ENCODE measurements at places on chromosomes 2 and 18.

- DNase-seq, result no peak
Measured at GRCh38 chr2:60518567-60518966, 34.9 kb downstream of the BCL11A start.

DNA sequence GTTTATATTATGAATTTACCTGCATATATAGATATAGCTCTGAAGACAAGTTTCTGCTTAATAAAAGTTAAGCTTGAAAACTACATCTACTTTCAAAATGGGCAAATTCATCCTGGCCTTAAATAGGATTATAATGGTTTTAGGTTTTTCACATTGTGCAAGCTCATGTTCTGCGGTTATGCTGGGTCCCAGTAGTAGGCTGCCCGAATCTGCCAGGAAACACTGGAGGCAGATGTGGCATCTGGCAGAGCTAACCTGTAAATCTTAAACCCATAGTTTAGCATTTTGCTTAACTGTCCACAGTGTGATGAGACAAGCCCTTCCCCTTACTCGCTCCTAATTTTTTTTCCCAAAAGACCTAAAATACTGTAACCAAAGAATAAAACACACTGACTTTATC lies 234.2 kb downstream of the TCF4 start:
- DNase-seq, result no peak

DNA sequence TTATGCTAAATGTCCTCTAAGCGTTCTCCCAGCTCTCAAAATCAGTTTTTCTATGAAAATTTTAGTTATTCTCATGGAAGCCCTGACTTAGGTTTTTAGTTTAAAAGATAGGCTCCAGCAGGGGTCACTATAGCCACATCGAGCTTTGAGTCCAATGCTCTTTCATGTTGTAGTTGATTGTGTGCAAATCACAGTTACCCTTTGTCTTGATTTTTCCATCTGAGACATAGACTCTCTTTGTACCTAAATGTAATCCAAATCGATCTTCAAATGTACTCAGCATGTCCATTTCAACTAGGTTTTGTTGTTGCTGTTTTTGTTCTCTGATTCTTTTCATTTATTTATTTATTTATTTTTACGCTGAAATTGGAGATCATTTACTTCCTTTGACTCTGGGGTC lies 26.4 kb upstream of the MSTN start:
- no peak for DNase-seq

- no peak for DNase-seq
Measured at GRCh38 chr18:13872373-13872772, 43.0 kb downstream of the MC2R start.

Data from D721Med (cell line).